ENCODE measurements at places on chromosomes 12 and 14.
A peak's percentile ranks its signal among the peaks of the same experiment; 100 is the strongest.

- no peak for DNase-seq
These were observed 50.5 kb downstream of the ERC1 start for GRCh38 chr12:1041478-1041877.

GRCh38 chr12:121253638-121254335 is 42.7 kb downstream of the CAMKK2 start:
- peak; percentile 52 for DNase-seq

DNA sequence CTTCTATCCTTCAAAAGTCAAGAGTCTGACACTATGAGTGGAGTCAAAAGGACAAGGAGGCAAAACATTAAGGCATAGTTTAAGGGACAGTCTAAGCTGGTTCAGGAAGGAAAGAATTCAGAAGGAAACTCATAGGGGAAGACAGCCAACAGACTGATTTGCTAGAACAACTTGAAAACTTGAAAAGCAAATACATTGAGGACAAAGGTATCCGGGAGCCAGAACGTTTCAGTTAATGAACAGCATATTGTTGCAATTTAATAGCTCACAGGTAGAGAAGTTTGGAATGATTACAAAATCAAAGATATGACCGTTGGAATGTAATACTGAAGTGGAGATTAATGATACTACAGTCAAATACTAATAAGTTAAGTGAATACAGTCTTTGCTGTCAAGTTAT is 312.8 kb upstream of the RPL10L start:
- DNase-seq: no peak

- no peak for DNase-seq
These were observed 270.3 kb upstream of the AMIGO2 start for GRCh38 chr12:47350062-47350408.

- DNase-seq: no peak
These were observed 49.7 kb upstream of the OVCH1 start for GRCh38 chr12:29547151-29547632.

- no peak for DNase-seq
These were observed 1.5 kb upstream of the PLEKHG3 start for GRCh38 chr14:64702493-64703394.

DNA sequence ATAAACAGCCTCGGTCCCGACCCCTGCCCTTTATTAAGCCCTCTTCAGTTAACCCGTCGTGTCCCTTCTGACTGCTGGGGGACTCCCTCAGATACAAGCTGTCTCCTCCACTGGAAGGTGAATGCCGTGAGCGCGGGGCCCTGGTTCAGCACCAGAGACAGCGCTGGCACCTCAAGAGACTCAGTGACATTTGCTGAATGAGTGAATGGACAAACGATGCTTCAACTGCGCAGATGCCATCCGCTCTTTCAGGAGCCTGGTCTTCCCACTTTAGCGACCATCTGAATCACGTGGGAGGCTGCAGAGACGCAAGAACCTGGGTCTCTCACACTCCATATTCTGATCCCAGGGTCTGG is 92.6 kb upstream of the SFSWAP start:
- DNase-seq: no peak

DNA sequence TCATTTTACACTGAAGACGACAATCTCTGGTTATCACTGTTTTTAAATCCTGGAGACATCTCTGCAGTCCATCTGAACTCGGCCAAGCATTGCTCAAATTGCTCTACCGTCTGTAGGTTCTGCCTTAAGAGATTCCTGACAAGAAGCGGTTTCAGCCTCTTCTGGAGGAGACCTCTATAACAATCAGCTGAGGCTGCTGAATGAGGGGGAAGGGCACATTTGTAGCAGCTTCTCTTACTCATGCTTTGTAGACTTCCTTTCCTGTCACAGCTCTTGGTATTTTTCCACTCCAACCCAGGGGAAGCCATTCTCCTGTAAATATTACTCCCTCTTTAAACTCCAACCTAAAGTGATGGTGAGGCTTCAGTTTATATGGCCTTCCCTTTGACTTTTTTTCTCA is 3.0 kb downstream of the ARG2 start:
- peak; percentile 71 for DNase-seq

- no peak for DNase-seq
These were observed 21.1 kb downstream of the GSC start for GRCh38 chr14:94748667-94749347.

- DNase-seq: no peak
These were observed 1085.9 kb downstream of the BCL11B start for GRCh38 chr14:98186140-98186539.

GRCh38 chr14:91068642-91069041 is 8.2 kb upstream of the RPS6KA5 start:
- no peak for DNase-seq

DNA sequence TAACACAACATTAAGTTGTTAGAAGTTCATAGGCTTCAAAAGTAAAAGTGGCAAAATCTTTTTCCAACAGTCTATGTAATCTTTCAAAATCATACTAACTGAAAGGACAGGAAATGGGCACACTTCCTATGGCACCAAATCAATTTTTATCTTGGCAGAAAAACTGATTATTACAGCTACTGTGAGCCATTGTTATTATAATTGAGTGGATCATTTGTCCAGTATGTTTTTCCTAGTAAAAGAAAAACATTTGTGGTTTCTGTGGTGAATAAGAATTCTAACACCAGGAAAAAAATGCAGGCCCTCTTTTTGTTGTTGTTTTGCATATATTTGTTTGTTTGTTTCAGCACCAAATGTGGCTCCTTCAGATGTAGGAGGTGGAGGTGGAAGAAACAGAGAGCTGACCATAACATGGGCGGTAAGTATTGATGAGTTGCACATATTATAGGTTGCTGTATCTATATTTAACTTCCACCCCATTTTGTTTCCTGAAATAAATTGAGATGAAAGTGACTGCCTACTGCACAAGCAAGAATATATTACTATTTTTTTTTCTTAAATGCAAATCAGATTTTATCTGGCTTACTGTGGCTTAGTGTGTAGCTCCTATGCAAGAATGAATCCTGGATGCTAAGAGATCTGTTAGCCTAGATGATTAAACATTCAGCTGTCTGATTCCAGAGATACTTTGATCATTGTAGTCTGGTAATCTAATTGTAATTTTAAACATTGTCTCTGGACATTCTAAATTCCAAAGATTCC is 174.1 kb upstream of the PDZRN4 start:
- DNase-seq: no peak

DNA sequence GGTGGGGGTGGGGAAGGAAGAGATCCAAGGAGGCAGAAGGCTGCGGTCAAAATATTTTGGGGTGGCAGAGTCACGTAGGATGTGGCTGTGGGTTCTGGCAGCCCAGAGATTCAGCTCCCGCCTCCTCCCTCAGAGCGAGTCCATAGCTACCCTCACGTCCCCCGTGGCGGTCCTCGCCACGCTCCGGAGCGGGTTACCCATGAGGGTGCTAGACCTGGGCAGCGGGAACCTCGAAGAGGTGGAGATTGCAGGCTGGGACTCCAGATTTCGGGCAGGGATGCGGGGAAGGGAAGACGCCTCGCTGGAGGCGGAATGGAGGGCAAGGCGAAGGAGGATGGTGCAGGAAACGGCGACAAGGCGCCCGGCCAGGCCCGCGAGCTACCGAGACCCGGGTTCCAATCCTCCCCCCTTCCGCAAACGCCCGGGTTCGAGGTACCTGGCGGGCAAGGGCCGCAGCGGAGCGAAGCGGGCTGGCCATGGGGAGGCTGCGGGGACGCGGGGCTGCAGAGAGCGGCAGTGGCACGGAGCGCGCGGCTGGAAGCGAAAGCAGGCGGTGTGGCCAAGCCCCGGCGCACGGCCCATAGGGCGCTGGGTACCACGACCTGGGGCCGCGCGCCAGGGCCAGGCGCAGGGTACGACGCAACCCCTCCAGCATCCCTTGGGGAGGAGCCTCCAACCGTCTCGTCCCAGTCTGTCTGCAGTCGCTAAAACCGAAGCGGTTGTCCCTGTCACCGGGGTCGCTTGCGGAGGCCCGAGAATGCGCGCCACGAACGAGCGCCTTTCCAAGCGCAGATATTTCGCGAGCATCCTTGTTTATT is 46.2 kb downstream of the BCAT1 start:
- DNase-seq: peak; percentile 47

DNA sequence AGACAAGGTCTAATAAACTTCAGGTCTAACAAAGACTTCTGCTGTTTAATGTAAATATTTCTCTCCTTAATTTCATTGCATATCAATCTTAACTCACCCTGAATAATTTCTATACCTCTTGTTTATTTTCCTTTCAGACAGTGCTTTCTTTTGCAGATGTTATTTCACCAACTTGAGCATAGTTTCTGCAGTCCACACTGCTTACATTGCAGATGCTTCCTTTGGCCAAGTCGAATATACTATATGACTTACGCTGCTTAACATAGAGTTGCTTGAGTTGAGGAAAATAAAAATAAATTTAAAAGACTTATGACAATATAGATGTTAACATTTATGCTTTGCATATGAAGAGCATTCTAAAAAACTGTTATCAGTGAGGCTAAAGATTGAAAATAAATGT is 217.7 kb downstream of the PTPRO start:
- DNase-seq: no peak

- DNase-seq: no peak
These were observed 2.5 kb downstream of the GSC start for GRCh38 chr14:94767321-94767878.

DNA sequence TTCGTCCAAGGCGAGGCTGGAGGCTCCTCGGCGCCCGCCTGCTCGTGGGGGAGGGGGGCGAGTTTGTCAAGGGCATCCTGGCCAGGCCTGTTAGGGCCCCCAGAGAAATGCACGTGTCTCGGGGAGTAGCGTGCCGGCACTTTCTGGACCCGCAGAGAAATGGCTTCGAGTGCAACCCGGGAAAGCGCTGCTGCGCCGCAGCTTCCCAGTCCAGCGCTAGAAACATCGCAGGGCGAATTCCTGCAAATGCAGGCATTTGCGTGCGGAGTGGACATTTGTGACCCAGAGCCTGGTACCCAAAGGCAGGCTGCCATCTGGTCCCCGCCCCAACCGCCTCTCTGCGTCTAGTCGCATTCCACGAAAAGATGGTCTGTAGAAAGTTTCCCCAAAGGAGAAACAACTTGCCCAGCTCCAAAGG is 756 bp downstream of the LGR5 start:
- peak; percentile 32 for DNase-seq

- DNase-seq: no peak
These were observed 68.2 kb upstream of the E2F7 start for GRCh38 chr12:77133566-77133965.

DNA sequence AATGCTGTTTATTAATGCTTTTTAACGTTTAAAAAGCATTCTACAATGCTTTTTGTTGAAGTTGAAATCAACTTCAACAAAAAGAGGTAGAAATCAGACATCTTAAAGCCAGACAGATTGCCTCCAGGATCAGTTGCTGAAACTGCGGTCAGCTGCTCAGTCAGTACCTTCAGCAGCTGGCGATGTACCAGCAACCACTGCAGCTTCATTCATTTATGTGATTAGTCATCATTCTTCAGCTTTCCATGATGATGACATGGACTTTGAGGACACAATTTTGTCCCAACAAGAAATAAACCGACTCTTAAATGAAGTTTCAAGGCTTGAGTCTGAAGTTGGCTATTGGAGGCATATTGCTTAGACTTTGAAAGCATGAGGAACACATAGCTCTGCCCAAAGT is 31.5 kb upstream of the NUAK1 start:
- DNase-seq: no peak

GRCh38 chr14:101363880-101364391 is 197.4 kb upstream of the DIO3 start:
- DNase-seq: no peak

DNA sequence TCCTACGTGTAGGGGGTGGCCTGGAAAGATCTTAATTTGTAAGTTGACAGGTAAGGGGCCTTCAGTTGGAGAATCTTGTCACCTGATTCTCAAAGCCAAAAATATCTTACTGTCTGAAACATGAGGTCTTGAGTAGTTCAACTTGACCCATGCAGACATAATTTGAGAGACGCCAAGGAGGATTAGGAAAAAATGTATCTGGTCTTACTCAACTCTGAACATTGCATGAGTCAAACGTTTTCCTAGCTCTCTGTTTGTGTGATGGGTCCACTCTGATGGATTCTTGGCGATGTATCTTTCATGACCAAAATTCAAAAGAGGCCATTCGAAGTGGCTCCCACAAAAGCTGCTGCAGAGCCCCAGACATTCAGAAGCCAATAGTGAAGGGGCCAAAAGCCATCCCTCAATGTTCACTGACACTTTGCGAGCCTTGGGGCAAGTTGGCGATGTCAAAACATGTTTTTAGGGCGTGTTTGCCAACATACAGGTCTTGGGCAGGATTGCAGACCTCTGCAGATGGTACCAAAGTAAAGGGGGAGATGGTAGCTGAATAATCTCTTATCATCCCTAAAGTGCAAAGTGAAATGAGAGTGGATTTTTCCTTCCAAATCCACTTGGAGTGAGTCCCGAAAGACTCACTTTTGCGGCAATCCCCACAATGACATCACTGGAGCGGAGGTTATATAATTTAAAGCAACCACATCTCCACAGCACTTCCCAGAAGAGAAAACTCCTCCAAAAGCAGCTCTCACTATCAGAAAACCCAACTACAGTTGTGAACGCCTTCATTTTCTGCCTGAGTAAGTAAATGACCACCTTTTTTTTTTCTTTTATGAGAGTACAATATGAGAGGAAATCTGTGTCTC is at the start of gene BDKRB1:
TSS of gene BDKRB1 (plus strand) at position 710 of the 866 bp plus-strand sequence. CDS start 7,473 bp downstream, outside the sequence.
- DNase-seq: no peak

DNA sequence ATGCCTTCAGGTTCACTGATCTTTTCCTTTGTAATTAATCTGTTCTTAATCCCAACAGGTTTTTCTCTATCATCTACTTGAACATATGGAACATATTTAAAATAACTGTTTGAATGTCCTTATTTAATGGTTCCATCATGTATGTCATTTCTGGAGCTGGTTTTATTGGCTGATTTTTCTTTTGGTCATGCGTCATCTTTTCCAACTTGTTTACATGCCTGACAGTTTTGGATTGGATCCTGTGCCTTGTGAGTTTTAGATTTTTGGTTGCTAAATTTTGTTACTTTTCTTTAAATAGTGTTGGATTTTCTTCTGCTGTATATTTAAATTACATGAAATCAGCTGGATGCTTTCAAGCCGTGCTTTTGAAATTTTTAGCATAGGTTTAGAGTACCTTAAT is 237.3 kb upstream of the DAAM1 start:
- DNase-seq: no peak

DNA sequence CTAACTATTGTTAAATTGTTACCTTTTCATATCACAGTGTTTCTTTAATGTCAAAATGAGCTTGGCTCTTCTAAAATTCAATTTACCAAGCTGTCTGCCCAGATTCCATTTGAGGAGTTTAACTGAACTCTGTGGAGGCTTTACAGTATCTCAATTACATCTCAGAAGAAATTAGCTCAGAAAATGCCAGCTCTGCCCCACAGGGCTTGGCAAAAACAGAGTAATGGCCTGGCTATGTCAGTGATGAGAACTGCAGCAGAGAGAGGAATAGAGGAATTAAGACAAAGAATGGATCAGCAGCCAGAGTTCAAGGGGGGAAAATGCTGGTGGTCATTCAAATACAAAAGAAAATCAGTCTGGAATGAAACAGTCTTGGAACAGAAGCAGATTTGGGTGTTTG is 15.8 kb upstream of the TMTC1 start:
- DNase-seq: no peak

Data from posterior cingulate gyrus (tissue), 11 donors.